ENCODE measurements at places on chromosomes 12 and 14.

GRCh38 chr14:54773171-54774006 is 129.2 kb downstream of the GCH1 start:
- DNase-seq: peak; percentile 91

DNA sequence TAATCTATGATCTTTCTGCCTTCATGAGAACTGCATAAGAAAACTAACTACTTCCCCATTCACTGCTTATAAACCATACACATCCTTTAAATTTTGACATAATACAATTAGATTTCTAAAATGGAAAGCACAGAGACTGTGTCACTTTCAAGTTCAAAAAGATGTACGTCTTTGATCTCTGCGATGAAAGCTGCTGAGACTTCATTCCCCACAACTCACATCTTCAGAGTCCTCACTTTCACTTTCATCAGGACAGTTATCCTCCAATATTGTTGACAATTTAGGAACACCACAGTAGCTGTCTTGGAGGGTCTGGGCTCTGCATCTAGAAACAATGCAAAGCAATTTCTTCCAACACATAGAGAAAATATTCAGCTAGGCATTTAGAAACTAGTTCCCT is 47.9 kb upstream of the KCNC2 start:
- DNase-seq: no peak

DNA sequence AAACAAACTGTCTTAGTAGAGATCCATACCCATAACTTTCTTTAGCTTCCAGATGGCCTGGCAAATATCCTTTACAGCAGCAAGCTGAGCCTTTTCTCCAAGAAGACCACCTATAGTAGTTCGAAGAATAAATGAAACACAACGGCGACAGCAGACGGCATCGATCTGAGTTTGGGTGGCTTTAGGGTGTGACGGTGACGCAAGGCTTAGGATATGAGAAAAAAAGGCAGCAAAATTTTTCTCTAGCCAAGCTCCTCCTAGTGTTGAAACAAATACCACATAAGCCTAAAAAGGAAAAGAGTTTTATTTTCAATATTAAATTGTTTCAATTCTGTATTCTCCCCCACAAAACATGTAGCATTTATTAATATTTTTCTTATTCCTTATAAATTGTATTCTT is 33.3 kb downstream of the HEATR5A start:
- DNase-seq: no peak

DNA sequence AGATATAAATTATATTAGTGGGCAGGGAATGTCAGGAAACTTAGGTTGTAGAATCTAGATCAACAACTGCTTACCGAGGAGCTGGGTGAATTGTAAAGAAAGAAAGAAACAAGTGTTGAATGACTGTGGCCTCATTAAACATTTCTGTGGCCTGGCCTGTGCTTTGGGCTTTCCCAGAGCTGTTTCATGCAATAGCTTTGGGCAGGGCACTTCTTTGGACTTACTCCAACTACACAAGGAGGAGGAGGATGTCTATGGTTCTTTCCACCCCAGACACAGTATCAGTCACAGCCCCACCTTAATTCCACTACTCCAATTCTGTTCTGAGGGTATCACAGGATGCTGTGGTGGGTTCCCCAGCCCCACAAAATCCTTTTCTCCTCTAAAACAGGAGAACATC is 38.0 kb downstream of the DPF3 start:
- DNase-seq: no peak

DNA sequence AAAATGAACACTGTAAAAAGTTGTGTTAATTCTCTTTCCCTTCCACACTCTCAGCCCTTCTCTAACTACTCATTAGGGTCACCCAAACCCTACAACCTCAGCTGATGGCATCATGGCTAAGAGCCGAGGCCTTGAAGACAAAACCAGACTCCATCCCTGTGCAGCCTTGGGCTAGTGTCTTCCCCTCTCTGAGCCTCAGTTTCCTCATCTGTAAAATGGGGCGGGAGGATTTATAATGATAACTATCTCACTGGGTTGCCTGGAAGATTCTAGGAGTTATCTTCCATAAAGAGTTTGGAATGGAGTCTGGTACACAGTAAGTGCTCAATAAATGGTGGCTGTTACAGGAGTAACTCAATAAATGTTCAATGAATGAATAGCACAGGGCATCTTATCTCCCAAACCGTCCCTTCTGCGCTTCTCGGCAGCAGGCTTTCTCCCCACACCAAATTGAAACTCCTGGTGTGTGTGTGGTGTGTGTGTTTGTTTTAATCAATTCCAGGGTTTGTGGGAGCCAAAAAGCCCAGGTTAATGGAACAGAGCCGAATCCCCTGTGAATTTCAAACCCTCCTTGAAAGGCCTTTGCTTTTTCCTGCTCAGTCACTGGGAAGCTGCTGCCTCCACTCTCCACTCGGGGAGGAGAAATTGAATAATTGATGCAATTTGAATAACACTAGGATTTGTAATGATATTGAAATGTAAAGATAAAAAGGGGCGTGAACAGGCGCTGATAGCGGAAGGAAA is 61.2 kb upstream of the FAM222A start:
- no peak for DNase-seq

- DNase-seq: no peak
These were observed 216.9 kb upstream of the HMGA2 start for GRCh38 chr12:65607401-65607841.

GRCh38 chr14:97395068-97395467 is 597.9 kb downstream of the VRK1 start:
- no peak for DNase-seq

GRCh38 chr12:91667694-91668093 is 478.0 kb downstream of the BTG1 start:
- DNase-seq: no peak

GRCh38 chr12:107402041-107403022 is 283.3 kb upstream of the PWP1 start:
- peak; percentile 48 for DNase-seq

GRCh38 chr14:28651148-28651547 is 115.4 kb upstream of the FOXG1 start:
- no peak for DNase-seq

DNA sequence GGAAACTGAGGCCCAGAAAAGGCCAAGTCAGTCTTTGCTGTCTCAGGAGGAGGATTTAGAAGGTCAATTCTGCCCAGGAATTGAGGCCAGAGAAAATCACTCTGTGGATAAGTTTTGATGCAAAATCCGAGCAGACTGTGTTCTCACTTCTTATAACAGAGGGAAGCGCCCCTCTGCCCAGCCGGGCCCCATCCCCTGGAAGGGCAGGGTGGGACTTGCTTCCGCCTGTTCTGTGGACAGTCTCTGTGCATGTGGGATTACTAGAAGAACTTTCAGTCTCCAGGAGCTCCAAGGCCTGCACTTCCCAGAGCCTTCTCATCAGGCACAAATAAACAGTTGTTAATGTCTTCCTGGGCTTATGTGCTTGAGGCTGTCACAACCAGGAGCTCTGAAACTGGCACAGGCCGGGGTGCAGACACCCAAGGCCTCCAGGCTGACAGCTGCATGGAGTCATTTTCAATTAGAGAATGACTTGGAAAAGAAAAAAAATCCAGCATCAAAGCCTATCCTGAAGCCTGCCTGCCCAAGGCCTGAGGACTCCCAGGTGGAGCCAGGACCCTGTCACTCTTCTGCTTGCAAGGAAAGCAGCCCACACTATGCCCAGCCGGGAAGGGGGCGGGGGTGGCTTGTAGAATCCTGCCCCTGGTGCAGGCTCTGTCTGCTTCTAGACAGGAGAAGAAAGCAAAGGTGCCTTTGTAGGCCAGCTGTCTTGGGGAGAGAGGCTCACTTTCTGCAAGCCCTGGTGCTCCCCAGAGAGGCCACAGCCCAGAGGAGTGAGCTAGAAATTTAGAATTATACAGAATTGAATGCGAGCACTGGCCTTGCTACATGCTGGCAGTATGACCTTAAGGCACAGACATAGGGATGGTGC is 84.7 kb downstream of the NTF3 start:
- no peak for DNase-seq

DNA sequence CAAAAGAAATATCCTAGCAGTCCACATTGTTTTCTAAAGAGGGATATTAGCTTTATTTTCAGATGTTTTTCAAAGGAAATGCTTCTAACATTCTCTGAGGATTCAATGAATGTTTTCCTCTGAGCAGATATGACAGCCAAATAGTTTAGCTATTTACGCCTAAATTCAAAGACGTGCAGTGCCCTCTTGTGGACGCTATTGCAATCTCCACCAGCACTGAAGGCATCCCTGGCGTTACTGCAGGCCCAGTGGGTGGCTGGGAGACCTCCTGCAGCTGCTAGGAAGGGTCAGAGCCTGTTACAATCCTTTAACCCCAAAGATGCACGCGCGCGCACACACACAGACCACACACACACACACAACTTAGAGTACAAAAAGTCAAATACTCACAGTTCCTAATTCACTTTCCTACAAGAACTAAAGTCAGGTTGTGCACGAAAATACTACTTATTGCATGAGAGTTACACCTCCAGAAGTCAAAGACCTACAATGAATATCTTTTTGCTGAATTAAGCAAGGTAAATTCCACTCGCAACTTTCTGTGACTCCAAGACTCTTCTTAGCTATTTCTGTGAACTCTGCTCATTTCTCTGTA is 589.3 kb upstream of the TMEM132C start:
- peak; percentile 47 for DNase-seq

DNA sequence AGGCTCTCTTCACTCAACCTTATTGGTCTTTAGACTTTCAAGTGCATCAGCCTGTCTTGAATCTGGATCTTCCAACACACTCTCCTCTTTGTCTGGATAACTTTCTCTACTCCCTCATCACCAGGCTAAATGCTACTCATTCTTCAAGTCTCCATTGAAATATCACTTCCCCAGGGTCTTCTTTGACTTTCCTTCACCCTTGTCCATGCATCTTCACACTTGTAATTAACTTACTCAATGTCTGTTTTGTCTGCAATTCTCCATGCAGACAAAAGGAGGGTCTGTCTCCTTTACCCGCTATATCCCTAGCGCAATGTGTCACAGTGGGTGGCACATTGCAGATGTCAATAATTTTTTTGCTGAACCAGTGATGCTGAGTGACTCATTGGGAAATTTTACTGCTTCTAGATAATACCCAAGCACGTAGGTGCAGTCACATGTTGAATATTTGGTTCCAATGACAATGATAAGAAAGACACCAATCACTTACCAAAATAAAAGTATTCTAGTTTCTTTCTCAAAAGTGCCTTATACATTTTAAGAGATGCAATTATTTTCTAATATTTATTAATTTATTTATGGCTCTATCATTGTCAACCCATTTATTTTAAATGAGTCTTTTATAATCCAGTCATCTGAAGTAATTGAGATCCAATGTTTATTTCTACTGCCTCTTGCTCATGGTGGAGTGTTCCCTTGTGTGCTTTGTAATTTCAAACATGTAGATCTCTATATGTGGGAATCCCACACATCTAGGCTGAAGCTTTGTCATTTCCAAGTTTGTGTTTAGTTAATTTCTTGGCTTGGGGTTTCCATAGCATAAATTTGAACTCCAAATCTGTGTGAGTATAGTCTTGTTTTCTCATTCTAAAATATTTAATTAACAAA is 21.7 kb upstream of the RFC5 start:
- DNase-seq: no peak

DNA sequence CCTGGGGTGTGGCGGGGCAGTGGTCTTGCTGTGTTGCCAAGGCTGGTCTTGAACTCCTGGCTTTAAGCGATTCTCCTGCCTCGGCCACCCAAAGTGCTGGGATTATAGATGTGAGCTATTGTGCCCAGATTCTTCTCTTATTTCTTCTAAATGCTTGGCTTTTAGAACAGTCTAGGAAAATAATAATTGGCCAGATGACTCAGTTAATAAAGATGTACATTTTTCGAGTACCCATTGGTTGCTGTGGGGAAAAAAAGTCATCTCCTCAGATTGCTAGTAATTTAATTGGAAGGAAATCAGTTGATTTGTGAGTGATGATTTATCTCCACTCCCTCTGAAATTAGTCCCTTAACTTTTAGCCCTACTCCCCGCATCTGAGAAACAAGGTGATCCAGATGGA is 45.5 kb downstream of the CHST11 start:
- no peak for DNase-seq

DNA sequence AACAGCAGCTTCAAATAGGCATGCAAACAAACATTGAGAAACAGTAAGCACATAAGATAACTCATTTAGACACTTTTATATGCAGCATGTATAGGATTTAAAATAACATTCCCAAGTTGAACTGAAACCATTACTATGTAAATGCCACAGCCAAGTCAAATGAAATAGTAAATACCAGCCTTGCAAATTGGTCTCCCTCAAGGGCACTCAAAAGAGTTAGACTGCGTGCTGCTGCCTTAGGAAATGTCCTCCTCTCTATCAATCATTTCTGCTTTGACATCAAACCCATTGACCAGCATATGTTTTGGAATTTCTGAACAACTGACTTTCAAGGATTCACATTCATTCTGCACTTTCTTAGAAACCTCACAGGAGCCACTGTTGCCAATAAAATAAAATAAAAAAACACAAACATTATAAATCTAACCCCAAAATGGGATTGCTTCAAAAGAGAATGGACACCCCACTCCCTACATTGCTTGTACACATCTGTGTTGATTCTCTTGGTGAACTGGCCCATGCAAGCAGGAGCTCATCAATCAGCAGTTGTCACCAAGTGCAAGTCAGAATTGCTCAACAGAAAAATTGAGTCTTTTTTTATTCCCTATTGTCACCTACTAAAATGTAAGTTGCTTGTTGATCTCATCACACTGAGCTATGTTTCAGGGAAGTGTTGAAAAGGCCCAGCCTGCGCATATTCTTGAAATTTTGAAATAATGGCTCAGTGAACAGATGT is 256.2 kb downstream of the DAD1 start:
- no peak for DNase-seq

DNA sequence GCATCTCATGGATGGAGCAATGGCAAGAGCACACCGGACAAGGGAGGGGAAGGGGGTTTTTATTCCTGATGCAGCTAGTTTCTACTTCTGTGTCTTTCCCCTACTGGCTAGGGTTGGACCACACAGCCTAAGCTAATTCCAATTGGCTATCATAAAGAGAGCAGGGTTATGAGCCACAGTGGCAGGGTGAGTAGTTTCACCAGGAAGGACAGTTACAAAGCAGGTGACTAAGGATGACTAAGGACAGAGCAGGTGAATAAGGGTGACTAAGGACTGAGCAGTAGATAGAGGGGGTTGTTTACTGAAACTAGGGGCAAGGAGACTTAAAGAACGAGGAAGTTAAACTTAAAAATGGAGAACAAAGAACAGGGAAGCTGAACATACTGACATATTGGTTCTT is 321.4 kb upstream of the SEL1L start:
- DNase-seq: no peak

DNA sequence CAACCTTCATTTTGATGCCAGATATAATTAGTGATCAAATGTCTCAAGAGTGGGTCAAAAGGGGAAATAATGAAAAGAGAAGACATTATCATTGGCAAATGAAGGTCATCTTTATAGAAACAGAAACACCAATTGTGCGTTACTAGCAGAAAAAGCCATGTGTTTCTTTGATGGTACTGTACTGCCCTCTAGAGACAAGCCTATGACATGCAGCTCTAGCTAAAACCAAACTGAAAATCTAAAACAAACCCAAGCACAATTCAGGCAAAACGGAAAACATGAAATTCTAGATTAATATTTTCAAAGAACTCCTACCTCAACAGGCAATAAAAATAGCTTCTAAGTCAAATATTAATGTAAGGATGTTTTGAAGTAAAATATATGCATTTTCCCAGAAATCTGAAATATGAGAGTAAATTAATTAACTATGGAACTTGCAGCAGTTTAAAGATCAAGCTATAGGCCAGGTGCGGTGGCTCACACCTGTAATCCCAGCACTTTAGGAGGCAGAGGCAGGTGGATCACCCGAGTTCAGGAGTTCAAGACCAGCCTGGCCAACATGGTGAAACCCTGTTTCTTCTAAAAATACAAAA is 115.4 kb downstream of the KLHL28 start:
- peak; percentile 15 for DNase-seq

Measured in HuH-7 (cell line).